AML-193 (cell line): ENCODE measurements at places on chromosomes 3 and 15.
A peak's percentile ranks its signal among the peaks of the same experiment; 100 is the strongest.

DNA sequence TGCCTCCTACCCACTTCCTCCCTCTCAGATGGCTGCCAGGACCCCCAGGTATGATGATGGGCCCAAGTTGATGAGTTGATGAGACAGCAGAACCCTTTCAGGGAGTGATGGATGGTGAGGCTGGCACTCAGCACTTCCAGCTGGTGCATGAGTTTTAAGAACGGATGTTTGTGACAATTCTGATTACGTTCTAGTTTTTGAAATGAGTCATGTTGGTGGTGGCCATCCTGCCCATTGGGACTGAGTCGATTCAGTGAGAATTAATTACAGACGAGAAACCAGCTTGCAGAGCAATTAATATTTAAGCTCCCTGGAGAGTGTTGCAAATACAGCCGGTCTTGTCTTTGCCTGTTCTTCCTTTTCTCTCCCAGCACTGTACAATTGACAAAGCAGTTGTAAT, 56.9 kb upstream of the NR2C2 start:
- DNase-seq, result no peak

GRCh38 chr3:176430244-176431037, 766.8 kb downstream of the TBL1XR1 start:
- peak; percentile 22 for DNase-seq

GRCh38 chr3:122927726-122928125, 99.8 kb downstream of the SEMA5B start:
- no peak for DNase-seq

- DNase-seq, result no peak
These were observed 5.6 kb upstream of the FEZF2 start for GRCh38 chr3:62378921-62379320.

GRCh38 chr3:133153382-133153781, 115.2 kb downstream of the TMEM108 start:
- DNase-seq, result no peak

GRCh38 chr3:150184426-150185071, 213.9 kb upstream of the PFN2 start:
- no peak for DNase-seq

- DNase-seq, result no peak
These were observed 20.8 kb upstream of the RNF111 start for GRCh38 chr15:58966698-58967097.

- no peak for DNase-seq
These were observed 8.6 kb downstream of the TLR9 start for GRCh38 chr3:52216585-52217408.

- no peak for DNase-seq
These were observed 41.8 kb downstream of the CEP63 start for GRCh38 chr3:134527538-134528186.

DNA sequence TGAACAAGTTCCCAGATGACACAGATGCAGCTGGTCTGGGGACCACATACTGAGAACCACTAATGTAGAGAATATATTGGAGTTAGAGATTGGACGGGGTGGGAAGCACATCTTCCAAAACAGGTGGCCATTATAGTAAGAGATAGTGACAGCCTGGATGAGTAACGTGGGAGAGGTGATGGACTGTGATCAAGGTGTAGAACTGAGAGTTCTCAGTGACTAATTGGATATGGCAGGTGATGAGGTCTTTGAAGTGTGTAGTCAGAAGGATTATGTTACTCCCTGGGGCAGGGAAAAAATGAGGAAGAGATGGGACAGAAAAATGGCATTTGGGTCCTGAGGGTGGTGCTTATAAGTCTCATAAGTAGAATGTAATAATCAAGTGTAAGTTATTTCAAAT, 66.6 kb downstream of the KCNMB2 start:
- no peak for DNase-seq

DNA sequence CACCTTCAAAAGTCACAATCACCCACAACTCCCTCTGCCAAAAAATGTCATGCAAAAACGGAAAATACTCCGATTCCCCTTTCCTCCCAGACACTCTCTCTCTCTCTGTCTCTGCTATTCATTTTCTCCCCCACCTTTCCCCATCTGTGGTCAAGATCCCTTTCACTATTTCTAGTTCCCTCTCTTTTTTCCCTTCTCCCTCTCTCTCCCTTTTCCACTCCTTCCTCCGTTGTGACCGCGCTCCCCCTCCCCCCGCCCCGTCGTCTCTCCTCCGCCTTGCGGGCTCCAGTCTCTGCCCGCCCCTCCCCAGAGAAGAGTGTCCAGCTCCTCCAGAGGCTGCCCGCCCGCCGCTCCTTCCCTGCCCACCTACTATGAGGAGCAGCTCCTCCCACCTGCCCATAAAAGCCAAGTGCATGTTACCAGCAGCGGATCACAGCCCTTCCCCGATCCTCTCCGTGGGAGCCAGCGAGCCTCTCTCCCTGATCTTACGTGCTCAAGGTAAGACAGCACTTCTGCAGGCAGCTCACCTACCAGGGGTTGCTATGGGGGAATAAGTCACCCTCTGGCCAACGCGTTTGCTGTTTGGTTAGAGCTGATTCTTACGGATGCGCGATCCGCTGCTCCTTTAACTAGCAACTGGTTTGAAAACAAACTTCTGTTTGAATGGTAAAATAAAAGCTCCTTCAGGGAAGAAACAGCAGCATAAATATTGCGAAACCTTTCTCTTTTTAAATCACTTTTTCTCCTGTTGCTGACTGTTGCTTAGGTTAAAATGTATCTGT, at the start of gene COL8A1:
Gene COL8A1, plus strand, starts transcription at position 428 of the 782 bp plus-strand sequence. CDS start 152,089 bp downstream, outside the sequence.
- no peak for DNase-seq

DNA sequence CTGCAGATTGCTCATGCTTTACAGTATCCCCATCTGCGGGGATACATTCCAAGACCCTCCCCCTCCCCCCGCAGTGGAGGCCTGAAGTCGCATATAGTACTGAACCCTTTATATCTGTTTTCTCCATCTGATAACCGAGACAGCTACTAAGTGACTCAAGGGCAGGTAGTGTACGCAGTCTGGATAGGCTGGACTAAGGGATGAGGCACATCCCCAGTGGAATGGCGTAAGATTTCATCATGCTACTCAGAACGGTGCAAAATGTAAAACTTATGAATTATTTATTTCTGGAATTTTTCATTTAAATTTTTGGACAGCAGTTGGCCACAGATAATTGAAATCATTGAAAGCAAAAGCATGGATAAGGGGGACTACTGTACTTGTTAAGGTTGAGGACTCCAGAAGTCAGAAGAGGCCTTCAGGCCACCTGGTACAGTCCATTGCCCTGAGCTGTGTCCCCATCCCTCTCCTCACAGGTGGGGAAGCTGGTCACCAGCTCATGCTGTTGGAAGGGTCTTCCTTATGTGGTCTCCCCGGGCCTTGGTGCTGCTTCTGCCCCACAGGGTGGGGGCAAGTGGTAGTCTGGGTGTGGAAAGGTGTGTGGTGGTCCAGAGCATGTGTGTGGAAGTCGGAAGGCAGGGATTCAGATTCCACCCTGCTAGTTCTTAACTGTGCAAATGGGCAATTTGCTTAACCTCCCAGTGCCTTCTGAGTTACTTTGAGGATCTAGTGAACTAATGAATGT, 72.0 kb downstream of the HCN4 start:
- DNase-seq, result no peak

DNA sequence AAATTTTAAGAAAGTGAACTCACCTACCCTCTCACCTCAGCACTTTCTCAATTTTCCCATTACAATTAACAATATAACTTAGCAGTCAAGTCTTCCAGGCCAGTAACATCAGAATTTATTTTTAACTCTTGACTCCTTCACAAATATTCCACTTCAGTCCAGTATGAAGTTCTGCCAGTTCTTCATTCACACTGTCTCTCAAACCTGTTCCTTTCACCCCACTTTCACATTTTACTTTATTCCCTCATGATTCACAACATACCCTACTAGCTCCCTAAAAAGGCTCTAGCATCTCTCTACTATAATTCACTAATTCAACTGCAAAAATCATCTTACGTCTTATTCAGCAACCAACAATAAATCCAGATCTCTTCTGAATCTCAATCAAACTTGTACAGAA, 3.8 kb downstream of the GSK3B start:
- no peak for DNase-seq

- DNase-seq, result no peak
These were observed 7.5 kb upstream of the APOD start for GRCh38 chr3:195591220-195591619.

DNA sequence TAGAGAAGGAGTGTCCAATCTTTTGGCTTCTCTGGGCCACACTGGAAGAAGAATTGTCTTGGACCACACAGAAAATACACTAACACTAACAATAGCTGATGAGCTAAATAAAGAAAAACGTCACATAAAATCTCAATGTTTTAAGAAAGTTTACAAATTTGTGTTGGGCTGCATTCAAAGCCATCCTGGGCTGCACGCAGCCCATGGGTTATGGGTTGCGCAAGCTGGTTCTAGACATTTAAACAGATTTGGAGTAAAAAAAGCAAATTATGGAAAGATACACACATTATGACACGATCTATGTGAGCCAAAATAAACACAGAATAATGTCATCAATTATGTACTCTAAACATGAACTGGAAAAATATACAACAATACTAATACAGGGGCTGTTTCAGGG, 703.3 kb upstream of the LMCD1 start:
- no peak for DNase-seq

DNA sequence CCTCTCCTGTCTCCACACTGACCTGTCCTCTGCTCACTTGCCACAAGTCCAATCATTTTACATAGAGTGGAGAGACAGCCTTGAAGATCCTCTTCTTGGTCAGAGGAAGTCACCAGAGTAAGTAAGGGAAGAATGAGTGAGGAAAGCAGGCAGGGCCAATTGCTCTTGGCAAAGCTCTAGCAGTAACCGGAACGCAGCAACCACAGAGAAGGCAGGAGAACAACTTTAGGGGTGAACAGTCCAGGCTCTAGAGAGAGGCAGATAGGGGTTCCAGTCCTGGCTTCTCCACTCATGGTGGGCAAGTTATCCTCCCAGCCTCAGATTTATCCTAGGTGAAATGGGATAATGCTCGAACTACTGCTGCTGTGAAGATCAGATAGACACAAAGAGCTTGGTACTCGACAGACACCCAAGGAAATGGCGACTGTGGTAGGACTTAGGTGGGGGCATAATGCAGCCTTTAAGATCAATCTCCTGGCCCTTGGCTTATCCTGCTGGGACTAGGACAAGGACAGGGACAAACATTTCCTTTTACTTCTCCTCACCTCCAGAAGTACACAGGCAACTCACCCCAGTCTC, 1.2 kb upstream of the ADAMTSL3 start:
- no peak for DNase-seq

DNA sequence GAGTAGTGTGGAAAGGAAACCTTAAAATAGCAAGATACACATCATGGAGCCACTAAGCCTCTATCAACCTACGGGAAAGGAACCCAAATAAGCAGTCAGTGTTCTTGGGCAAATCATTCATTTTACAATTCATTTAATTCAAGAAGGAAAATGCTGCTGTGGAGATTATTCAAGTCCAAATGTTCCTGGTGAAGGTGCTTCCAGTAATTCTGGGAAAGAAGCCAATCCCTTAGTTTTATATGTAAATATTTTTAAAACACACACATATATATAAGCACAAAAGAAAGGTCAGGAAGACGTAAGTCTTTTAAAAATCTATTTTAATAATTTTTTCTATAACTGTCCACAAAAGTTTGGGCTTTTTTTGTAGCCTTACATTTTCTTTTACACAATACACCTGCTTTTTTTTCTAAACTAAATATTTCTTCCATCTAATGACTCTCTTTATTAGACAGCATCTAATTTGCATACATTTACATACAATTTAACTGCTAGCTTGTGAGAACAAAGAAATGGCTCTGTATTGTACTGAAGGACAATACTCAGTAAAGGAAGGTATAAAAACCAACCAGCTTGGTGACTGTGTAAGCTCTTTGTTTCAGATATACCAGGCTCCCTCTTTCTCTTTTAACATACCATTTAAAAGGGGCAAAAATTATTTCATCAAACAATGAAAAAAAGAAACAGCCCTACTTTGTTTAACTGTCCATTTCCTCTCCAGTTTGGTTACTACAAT, 269.5 kb downstream of the ZBTB20 start:
- DNase-seq, result no peak

GRCh38 chr3:23672628-23673027, 133.1 kb upstream of the UBE2E1 start:
- DNase-seq, result no peak

DNA sequence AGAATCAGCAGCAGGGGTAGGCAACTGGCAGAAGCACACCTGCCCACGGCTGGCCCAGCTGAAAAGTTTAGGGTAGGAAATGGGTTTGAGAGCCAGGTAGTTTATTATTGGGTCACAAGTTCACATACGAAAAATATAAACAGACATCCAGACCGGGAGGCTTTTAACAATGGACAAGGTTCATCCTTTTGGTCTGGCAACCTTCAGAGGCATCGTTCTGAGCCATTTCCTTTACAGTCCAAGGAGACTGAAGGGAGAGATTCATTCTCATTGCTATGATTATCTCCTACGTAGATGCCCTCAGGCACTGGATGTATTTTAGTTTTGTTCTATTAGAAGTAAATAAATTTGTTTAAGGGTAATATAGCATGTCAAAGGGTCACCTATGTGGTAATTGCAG, 248.0 kb upstream of the THBS1 start:
- DNase-seq, result no peak

GRCh38 chr3:20320489-20320888, 134.5 kb upstream of the SGO1 start:
- DNase-seq, result no peak

- no peak for DNase-seq
These were observed 153.1 kb downstream of the SEMA6D start for GRCh38 chr15:47870300-47870955.

GRCh38 chr3:23175341-23176083, 27.6 kb upstream of the UBE2E2 start:
- DNase-seq, result no peak

DNA sequence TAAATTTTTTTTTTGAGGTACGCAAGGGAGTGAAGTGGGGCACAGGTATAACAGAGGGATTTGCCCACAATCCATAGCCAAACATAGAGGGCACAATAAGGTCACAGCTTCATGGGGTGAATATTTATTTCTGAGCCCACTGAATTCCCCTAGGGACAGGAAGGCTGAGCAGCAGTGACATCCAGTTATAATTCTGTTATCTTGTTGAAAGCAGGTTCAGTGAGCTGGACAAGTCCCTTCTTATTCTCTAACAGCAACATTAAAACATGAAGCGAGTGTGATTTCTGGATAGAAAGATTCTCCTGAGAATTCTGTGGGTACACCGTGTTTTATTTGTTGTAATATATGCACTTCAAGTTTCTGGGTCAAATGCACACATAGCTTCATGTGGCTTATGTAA, 538.2 kb downstream of the NAALADL2 start:
- no peak for DNase-seq

DNA sequence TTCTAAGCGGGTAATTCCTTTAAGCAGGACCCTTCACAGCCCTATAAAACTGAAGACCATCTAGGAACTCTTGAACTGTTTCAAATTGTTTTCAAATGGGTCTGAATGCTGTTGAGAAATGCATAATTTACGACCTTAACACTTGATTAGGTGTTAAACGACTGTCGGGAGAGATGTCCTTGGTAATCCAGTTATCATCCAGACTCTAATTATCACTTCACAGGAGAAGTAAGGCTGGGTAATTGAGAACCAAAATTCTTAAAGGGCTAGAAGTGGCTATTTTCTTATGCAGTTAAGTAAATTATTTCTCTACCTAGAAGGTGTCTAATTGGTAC, 276.7 kb upstream of the TBC1D5 start:
- DNase-seq, result no peak

- DNase-seq, result no peak
These were observed 638 bp upstream of the TBC1D5 start for GRCh38 chr3:17742880-17743657.

- DNase-seq, result no peak
These were observed 14.5 kb downstream of the BTD start for GRCh38 chr3:15616053-15616452.

GRCh38 chr3:52865994-52866393, 31.2 kb upstream of the MUSTN1 start:
- no peak for DNase-seq
